ENCODE measurements at places on chromosomes 1 and 21.

GRCh38 chr1:56441601-56442000 is 137.8 kb downstream of the PLPP3 start:
- H3K4me1 ChIP-seq, result no peaks in the 10 kb centered on the region
- H3K27me3 ChIP-seq, result peaks cover 19% of the 10 kb centered on the region
- H3K4me3 ChIP-seq, result no peak overlapping the region

DNA sequence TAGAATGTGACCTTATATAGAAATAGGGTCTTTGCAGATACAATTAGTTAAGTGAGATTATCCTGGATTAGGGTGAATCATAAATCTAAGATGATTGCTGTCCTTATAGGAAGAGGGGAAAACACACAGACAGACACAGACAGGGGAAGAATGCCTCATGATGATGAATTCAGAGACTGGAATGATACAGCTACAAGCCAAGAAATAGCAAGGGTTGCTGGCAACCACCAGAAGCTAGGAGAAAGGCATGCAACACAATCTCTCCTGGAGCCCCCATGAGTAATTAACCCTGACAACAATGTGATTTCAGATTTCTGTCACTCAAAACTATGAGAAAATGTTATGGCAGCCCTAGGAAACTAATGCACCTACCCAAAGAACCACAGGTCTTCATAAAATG is 19.1 kb upstream of the PPIH start:
- DNase-seq, result no peak
- no peak overlapping the region for H3K27ac ChIP-seq
- H3K27me3 ChIP-seq, result peaks cover 9% of the 10 kb centered on the region
- H3K4me3 ChIP-seq, result no peak overlapping the region
- H3K36me3 ChIP-seq, result no peaks in the 10 kb centered on the region
- H3K4me1 ChIP-seq, result no peaks in the 10 kb centered on the region

- no peaks in the 10 kb centered on the region for H3K36me3 ChIP-seq
- no peak overlapping the region for H3K4me3 ChIP-seq
- H3K4me1 ChIP-seq, result no peaks in the 10 kb centered on the region
- DNase-seq, result no peak
Observed at GRCh38 chr1:172401892-172402291, 18.6 kb upstream of the C1orf105 start.

DNA sequence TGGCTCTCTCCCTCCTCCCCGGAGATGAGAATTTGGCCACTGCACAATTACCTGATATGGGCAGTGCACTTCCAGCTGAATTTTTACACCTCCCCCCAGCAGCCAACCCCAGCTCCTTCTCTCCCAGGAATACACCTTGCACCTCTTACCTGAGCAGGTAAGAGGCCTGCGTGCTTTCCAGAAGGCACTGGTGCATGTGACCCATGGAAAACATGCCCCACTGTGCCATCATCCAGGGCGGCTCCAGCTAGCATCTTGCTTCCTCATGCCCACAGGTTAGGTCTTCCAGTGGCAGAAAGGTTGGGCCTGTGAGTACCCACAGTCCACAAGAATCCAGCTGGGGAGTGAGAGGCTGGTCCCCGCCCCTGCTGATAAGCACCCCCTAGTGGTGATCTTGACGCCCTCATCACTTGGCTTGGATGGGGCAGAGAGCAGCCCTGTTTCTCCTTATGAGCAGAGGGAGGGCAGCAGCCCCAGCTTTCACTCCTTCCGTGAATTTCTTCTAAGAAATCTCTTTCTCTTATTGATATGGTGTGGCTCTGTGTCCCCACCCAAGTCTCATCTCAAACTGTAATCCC is 57.8 kb downstream of the EDARADD start:
- no peak overlapping the region for H3K4me3 ChIP-seq
- no peaks in the 10 kb centered on the region for H3K27me3 ChIP-seq
- peak; percentile 74 for DNase-seq
- no peak overlapping the region for H3K27ac ChIP-seq
- H3K36me3 ChIP-seq, result peaks cover 12% of the 10 kb centered on the region
- H3K4me1 ChIP-seq, result no peaks in the 10 kb centered on the region

- no peaks in the 10 kb centered on the region for H3K36me3 ChIP-seq
- no peaks in the 10 kb centered on the region for H3K4me1 ChIP-seq
- no peak overlapping the region for H3K27ac ChIP-seq
- DNase-seq, result no peak
- H3K27me3 ChIP-seq, result no peaks in the 10 kb centered on the region
- no peak overlapping the region for H3K4me3 ChIP-seq
Observed at GRCh38 chr1:221837896-221838295, 96.0 kb upstream of the DUSP10 start.

GRCh38 chr1:1947493-1947892 is 28.4 kb upstream of the TMEM52 start:
- no peak overlapping the region for H3K4me3 ChIP-seq
- peaks cover 76% of the 10 kb centered on the region for H3K27me3 ChIP-seq
- no peak overlapping the region for H3K27ac ChIP-seq

DNA sequence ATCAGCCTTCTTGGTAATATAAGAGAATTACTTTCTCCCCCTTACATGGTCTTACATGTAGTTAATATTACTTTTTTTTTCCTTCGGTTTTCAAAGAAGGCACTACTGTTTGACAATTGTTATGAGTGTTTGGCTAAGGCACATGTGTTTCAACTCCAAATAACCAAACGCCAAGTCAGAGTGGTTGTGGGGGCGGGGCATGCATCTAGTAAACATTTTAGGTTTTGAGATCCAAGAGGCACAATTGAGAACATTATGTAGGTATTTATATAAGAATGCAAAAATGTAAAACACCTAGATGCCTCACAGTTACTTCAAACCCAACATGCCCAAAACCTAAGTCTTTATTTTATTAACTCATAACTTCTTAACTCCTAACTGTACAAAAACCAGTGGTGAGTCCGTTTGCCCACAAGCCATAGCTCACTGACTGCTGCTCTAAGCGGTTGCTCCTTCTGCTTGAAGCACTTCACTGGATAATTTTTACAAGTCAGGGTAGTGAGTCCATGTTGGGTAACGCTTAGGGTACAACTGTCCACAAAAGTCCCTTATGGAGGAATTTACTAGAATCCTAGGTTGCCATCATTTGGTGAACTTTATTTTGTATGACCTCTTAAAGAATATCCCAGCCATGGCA is 189.9 kb downstream of the HUNK start:
- DNase-seq, result no peak
- H3K27me3 ChIP-seq, result peaks cover 15% of the 10 kb centered on the region
- H3K4me3 ChIP-seq, result no peak overlapping the region
- H3K27ac ChIP-seq, result no peak overlapping the region

DNA sequence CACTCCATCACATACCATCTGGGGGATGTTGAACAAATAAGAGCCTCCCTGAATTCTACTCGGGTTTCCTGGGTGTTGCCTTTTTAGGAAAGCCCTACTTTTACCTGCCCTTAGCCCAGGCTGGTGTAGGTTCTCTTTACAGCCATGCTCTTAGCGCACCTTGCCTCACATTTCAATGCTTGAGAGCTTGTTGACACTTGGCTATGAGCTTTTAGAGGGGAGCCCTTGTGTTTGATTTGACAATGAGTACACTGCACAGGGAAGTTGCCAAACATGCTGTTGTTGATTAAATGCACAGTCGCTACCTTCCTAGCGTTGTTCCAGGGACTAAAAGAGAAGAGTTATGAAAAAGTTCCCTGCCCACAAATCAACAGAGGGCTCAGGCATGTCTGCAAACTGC is 103.8 kb downstream of the TRABD2B start:
- no peaks in the 10 kb centered on the region for H3K4me1 ChIP-seq
- no peaks in the 10 kb centered on the region for H3K27me3 ChIP-seq
- H3K36me3 ChIP-seq, result no peaks in the 10 kb centered on the region
- no peak for DNase-seq
- H3K27ac ChIP-seq, result no peak overlapping the region

GRCh38 chr1:19445417-19446342 is 39.7 kb downstream of the CAPZB start:
- no peak overlapping the region for H3K27ac ChIP-seq
- H3K36me3 ChIP-seq, result peaks cover 14% of the 10 kb centered on the region
- no peaks in the 10 kb centered on the region for H3K27me3 ChIP-seq
- no peak overlapping the region for H3K4me3 ChIP-seq
- no peak for DNase-seq

GRCh38 chr1:69649383-69649990 is 81.8 kb downstream of the LRRC7 start:
- DNase-seq, result no peak
- H3K27ac ChIP-seq, result no peak overlapping the region
- no peaks in the 10 kb centered on the region for H3K4me1 ChIP-seq

GRCh38 chr1:90835661-90836344 is 118.7 kb upstream of the BARHL2 start:
- H3K36me3 ChIP-seq, result peaks cover 27% of the 10 kb centered on the region
- no peak overlapping the region for H3K27ac ChIP-seq
- H3K4me3 ChIP-seq, result no peak overlapping the region
- H3K27me3 ChIP-seq, result no peaks in the 10 kb centered on the region

DNA sequence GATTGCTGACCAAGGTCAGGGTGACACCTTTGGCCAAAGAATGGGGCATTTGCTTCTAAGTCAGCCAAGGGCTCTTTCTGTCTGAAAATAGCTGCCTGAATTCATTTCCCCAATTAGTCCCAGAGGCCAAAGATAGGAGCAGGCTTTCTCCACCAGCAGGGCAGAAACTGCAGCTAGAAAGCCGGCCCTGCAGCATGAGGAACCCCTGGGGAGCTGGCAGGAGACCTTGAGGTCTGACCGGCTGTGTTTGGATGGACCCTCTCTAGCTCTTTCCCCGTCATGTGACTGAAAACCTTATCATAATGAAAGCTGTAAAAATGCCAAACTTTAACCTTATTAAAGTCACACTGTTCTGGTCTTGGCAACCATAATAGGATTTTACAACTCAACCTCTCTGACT is 93.4 kb downstream of the CD58 start:
- no peak for DNase-seq
- H3K27me3 ChIP-seq, result no peaks in the 10 kb centered on the region
- peaks cover 19% of the 10 kb centered on the region for H3K4me1 ChIP-seq
- H3K4me3 ChIP-seq, result no peak overlapping the region

GRCh38 chr1:53754484-53755312 is 15.7 kb upstream of the GLIS1 start:
- no peaks in the 10 kb centered on the region for H3K36me3 ChIP-seq
- no peaks in the 10 kb centered on the region for H3K4me1 ChIP-seq
- peak; percentile 67 for DNase-seq
- H3K4me3 ChIP-seq, result no peak overlapping the region
- H3K27ac ChIP-seq, result no peak overlapping the region

DNA sequence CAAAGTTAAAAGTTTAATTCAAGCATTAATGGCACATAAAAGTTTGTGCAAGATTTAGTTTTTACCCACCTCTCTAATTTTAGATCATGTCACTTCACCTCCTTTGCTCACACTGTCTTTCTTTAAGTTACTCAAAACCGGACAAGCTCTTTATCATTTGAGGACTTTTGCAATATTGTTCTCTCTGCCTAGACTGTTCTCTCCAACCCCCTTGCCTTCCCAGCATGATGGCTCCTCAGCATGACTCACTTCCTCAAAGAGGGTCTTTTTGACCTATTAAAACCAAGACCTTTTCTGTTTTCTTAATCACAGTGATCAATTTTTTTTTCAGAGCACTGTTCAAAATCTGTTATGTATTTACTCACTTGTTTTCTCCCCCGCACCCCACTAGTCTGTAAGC is 61.3 kb downstream of the XKR8 start:
- H3K27ac ChIP-seq, result 0 out of 3 replicates have a peak overlapping the region, but pooled peaks have one; percentile 4
- H3K36me3 ChIP-seq, result peaks cover 55% of the 10 kb centered on the region
- H3K27me3 ChIP-seq, result no peaks in the 10 kb centered on the region

DNA sequence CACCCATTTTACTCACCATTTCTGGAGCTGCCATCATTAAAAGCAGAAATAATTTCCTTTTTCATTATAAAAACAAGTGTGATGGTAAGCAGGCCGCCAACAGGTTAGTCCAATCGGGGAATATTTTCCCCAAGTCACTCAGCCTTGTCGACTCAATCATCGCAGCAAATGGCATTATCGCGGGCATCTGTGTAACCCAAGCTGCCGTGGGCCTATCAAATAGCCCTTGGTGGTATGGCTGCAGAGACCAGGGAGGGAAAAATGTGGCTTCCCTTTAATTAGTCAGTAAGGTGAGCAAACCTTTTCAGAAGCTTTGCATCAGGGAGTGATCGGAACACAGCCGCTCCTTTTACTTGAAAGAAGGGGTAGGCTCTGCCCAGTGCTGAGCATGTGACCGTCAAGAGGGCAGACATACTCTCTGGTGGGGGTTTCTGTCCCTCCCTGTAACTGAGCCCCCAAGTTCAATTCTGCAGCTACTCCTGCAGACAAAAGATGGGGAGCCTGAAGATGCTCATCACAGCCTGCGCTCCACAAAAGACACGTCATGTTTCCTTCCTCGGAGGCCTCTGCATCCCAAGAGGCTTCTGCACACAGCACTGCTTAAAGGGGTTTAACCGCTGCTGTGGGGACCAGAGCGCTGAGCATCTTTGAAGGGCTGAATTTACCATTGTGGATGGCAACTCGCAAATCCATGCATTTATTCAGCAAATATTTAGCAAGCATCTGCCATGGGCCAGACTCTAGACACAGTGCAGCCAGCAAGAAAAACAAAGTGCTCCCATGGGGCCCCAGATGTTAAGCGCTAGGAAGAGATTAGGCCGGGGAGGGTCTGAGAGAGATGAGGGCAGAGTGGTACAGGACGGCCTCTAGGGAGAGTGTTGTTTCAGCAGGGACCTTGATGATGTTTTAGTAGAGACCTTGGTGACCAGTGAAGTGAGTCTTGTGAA is 1.2 kb upstream of the TMPRSS3 start:
- no peak for DNase-seq
- H3K27ac ChIP-seq, result no peak overlapping the region

DNA sequence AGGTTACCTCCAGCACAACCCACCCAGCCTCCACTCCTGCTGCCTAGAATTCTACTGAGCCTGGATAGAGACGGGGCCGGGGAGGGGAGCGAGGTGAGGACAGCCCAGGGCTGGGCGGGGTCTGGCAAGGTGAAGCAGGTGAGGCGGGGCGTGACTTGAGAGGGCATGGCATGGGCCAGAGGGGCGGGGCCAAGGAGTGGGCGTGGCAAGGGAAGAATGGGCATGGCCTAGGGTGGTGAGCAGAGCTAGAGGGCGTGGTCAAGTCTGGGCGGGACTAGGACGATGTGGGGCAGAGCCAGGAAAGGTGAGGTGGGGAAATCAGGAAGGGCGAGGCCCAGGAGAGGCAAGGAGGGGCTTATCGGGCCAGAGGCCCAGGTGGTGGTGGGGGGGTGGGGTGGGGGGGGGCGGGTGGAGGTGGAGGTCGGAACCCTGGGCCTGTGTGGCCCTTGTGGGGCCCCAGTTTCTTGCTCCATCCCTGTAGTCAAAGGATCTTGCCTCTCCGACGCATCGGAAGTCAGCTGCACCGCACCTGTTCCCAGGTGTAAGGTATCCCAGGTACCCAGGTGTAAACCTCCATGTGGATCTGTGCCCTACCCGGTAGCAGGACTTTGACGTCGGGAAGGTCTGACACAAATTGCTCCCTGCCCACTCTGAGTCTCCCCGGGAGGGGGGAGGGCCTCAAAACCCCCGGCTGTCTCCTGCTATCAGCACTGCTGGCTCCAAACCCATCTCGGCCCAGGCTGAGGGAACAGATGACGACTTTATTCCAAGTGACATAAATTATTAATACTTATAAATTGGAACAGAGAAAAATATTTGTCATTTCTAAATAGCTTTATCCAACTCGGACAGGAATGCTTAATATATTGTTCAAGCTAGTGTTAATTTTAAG is 32.9 kb upstream of the UTS2 start:
- H3K27ac ChIP-seq, result no peak overlapping the region
- DNase-seq, result peak; percentile 80
- H3K4me1 ChIP-seq, result no peaks in the 10 kb centered on the region
- no peak overlapping the region for H3K4me3 ChIP-seq

Measured in K562 (cell line).